Activated T-cell treated with anti-CD3 and anti-CD28 coated beads for 24 hours (primary cell): ENCODE measurements at places on chromosomes 12 and 14.

GRCh38 chr14:103856607-103857006 is 9.2 kb upstream of the PPP1R13B start:
- no peak for DNase-seq

GRCh38 chr14:76929927-76930326 is 98.6 kb downstream of the IRF2BPL start:
- peak; percentile 40 for DNase-seq

DNA sequence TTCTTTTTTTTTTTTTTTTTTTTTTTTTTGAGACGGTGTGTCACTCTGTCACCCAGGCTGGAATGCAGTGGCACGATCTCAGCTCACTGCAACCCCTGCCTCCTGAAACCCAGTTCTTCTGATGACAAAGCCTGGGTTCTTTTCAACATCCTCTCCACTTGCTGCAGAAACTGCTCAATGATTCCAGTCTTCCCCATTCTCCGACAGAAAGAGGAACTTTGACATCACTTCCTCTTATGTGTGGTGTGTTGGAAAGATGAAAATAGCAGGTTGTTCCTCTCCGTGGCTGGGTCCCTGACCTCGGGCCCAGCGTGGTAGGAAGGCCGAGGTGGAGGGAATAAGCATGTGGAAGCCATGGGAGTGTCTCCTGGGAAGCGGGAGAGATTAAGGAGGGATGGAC is 198.4 kb downstream of the PHETA1 start:
- DNase-seq = no peak

GRCh38 chr14:92108345-92109254 is 2.2 kb upstream of the ATXN3 start:
- no peak for DNase-seq

GRCh38 chr12:43976027-43976426 is 140.1 kb downstream of the TMEM117 start:
- no peak for DNase-seq
